Glomerular endothelial cell (primary cell): ENCODE measurements at places on chromosomes 6 and 20. TPM values are rescaled to one million over a fixed set of nuclear protein-coding genes. Genes with fewer than 3 reads are reported as not detected.

- DNase-seq, result no peak
These were observed 38.0 kb upstream of the HSF2 start for GRCh38 chr6:122361314-122361979.

- no peak for DNase-seq
These were observed 119.6 kb upstream of the DOK5 start for GRCh38 chr20:54355631-54356280.

Gene ADGRG6
- total RNA-seq, result 65.2 and 79.5 TPM in 2 replicates

Gene ASF1A
- total RNA-seq, result 11.6 and 14.1 TPM in 2 replicates

DNA sequence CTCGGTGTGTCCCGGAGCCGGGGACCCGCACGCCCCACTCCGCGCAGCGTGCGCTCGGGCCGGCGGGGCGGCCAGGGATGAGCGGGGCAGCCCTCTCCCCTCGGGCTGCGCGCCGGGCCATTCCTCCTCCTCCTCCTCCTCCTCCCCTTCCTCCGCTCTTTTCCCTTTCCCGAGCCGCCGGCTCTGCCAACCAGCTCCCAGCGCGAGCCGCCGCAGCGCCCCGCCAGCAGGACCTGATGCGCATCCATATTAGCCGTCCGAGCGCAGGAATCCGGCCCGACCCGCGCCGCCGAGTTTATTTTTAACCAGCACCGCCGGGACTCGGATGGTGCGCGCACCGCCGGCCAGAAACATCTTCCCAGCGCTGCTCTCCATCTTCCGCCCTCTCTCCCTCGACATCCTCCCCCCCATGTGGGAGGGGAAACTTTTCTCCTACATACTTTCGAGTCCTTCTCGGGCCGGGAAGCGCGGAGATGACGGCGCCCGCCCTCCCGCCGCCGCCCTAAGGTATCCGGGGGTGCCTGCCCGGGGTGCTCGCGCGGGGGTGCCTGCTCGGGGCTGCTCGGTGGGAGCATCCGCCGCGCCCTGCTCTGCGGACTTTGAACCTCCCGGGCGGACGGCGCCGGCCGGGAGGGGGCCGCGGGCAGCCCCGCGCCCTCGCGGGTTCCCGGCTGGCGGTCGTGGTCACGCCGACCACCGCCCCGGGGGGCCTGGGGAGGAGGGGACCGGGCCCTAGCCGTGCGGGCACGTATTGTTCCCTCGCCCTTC lies 619 bp downstream of the RREB1 start:
- no peak for DNase-seq

DNA sequence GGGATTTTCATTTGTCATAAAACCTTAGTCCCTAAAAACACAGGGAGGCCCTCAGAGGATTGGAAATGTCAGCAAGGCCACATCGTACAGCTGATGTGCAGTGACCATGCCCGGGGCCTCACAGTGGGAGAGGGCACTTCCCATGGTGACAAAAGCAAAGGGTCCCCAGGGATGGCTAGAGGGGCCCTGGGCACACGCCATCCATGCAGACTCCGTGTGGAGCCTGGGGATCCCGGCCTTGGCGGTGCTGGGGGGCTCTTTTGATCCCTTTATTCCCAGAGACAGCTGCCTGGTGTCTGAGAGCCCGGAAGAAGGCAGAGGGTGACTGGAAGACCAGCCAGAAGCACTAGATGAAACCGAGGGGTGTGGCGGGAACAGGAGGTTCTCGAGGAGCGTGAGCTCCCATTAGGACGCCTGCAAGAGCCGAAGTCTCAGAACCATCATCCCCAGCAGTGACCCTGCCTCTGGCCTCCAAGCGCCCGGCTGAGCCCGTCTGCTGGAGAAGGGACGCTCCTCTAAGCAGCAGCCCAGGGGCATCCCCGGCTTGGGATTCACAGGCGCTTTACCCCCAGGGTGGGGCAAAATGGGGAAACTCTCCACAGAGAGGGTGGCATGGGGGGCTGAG lies 49.1 kb upstream of the FRMD1 start:
- DNase-seq, result no peak

Gene MYB
- 0.29 and 0.47 TPM in 2 replicates for total RNA-seq

DNA sequence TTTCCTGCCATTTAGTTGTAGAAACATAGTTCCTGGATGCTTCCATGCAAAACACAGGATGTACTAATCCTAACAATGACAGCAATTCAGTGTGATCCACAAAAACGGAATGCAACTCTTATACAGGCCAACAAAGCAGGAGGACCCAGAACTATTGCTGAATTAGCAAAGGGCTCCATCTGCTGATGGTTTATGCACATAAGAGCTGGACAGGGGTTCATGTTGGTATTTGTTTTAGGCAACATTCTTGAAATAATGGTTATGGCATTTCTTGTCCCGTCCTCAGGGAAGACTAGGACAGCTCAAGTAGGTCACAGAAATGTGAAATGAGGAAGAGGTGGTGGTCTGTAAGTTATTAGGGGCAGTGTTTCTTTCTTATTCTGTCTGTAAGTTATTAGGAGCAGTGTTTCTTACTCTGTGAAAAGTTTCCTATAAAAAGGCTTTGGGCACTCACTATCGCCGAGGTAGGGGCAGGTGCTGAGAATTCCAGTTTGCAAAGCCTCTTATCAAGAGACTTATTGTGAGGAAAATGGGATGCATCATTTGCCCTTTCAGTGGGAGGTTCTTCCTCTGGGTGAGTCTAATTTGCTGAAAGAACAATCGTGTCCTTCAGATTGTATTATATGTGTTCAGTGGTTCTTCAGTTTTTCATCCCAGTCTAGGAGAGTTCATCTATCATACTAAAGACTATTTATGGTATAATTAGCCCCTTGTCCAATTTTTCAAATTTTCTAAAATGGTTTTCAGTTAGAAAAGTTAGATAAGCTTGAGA lies 171.1 kb downstream of the MCHR2 start:
- DNase-seq, result no peak

GRCh38 chr20:8749101-8749500 lies 319.8 kb upstream of the PLCB4 start:
- DNase-seq, result no peak

Gene BEND3
- total RNA-seq, result 3.2 and 4.6 TPM in 2 replicates
